ENCODE measurements at places on chromosomes 7 and 10.

GRCh38 chr10:111430070-111430469, 353.2 kb downstream of the ADRA2A start:
- no peak for DNase-seq

GRCh38 chr10:36221101-36221500, 579.0 kb upstream of the FZD8 start:
- no peak for DNase-seq

DNA sequence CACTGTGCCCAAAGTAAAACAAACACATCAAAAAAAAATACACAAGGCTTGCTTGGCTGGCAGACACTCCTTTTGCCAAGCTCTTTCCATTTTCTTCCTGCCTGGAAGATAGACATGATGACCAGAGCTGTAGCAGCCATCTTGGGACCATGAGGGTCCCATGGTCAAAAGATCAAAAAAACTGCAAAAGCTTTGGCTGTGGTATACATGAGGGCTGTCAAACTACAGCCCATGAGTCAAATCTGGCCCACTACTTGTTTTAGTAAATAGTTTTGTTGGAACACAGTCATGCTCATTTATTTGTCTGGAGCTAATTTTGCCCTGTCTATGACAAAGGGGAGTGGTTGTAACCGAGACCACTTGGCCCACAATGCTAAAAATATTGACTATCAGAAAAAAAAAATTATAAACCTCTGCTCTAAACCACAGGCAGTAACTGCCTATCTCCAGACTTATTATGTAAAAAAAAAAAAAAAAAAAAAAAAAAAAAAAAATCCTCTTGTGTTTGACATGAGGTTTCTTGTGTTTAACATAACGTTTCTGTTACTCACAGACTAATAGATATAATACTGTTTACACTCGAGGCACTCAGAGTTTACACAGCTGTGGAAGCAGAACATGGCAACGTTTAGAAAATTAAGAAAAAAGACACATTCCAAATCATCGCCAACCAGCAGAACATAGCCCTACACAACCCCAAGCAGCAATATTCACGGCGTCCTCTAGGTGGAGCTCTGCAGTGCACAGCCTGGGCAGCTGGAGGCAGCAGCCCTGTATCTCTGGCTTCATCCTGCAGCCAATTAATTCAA, 36.9 kb downstream of the ASB13 start:
- DNase-seq: peak; percentile 79

GRCh38 chr10:119516381-119517234, 25.9 kb downstream of the RGS10 start:
- peak; percentile 56 for DNase-seq

DNA sequence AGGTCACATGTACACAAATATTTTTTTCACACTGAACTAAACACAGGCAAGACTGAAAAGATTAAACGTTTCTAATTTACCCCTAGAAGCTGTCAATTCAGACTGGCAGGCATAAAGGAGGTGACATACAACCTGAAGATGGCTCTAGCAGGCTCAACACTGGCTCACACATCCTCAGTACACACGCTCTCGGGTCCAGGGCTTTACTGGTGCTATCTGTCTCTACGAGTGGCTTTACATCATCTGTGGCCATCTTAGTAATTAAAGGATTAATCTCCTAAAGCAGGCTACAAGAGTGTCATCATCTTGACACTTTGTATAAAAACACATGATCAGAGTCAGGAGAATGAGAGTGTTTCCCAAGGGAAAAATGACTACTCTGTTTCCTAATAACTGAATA, 57.3 kb downstream of the COPG2 start:
- no peak for DNase-seq

- DNase-seq: no peak
Measured at GRCh38 chr7:18575622-18576572, 80.3 kb downstream of the HDAC9 start.

DNA sequence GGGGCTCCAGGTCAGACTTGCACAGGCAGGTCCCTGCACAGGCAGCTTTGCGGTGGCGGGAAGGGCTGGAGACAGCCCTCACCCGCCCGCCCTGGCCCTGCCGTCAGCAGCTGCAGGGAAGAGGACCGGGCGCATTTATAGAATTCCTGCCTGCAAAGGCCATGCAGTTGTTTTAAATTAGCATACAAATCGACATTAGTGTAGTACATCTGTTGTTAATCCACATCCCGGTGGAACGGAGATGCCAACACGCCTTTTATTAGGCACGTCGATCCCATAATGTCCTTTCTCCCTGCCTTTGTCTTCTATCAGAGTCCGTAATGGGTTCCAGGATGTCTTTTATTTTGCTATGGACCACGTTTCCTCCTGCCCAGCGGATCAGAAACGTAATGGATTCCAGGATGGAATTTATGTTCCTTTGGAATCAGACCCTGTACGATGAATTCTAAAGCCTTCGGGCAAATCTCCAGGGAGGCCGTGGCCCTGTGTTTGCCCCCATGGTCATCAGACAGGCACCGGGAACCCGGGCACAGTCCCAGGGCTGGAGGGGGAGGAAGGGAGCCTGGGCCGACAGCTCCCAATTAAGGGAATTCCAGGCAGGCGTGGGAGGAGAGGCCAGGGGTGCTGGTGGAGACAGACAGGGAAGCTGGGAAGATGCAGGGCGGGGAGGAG, 123.9 kb downstream of the COL26A1 start:
- peak; percentile 85 for DNase-seq

- no peak for DNase-seq
Measured at GRCh38 chr10:110724116-110724921, 80.2 kb downstream of the RBM20 start.

Data from H9 (cell line).